ENCODE measurements at places on chromosomes 3 and 15.
A peak's percentile ranks its signal among the peaks of the same experiment; 100 is the strongest.

GRCh38 chr3:157239082-157239704 is 79.2 kb upstream of the CCNL1 start:
- DNase-seq, result peak; percentile 23

GRCh38 chr3:170171563-170171962 is 10.0 kb downstream of the PHC3 start:
- DNase-seq, result no peak

GRCh38 chr3:71662568-71662967 is 62.6 kb downstream of the EIF4E3 start:
- no peak for DNase-seq

- no peak for DNase-seq
These were observed 86.1 kb upstream of the NTRK3 start for GRCh38 chr15:88342666-88343065.

DNA sequence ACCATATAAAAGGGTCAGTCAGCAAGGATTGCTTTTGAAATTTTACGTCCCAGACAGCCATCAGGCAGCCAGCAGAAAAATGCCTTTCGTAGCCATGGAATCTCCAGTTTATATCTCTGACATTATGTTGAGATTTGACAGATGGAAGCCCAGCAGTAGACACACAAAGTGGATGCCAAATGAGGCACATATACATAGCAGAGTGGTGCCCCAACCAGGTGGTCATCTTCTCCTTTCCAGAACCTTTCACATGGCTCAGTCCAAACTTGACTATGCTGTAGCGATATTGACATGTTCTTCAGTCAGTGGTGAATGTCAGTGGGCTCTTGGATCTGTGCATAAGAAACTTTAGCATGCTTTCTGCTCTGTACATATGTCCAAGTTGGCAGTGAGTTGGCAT is 123.3 kb upstream of the GBE1 start:
- no peak for DNase-seq

DNA sequence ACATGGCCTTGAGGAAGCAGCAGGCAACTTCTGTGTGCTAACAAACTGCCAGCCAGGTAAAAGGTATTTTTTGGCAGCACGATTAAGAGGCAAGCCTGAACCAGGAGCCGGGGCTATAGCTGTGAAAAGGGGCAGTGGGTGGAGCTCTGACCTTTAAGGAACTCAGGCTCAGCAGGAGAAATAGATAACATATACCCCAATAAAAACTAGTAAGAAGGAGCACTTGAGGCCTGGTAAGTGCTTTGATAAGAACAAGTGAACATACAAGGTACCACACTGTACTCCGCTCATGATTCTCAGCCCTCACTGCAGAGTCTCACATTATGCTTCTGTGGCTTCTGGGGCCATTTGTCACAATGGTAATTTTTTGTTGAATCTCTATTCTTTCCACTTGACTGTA is 5.4 kb downstream of the FYCO1 start:
- no peak for DNase-seq

GRCh38 chr3:14510838-14511622 is 29.1 kb downstream of the GRIP2 start:
- no peak for DNase-seq

- DNase-seq, result no peak
These were observed 9.7 kb upstream of the RNF7 start for GRCh38 chr3:141728355-141728892.

DNA sequence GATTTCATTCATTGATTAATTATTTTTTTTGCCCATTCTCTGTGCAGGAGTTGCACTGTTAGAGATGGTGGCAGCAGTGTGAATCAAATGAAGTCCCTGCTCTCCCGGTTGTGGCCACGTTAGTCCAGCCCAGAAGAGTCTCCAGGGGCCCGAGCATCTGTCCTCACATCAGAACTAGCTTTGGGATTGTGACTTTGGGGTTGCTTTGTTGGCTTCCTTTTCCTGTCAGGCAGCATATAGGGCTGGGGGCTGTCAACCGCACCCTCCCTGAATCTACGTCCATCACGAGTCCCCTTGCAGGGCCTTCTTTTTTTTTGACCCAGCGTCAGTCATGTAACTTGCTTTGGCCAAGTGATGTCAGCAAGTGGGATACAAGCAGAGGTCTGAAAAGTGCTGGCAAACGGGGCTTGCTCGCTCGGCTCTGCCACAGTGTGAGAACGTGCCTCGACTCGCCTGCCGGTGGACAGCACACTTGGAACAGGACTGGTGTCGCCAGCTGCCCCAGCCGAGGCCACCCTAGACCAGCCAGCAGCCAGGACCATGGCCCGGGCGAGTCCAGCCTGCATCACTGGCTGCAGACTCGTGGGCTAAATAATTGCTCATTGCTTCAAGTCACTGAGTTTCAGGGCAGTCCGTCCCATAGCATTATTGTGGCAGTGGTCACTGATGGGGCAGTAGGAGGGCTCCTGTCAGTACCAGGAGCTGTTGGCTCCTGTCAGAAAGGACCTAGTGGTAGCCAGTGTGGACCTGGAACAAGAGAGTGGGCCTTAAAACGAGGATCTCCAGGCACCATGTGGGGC is 151.6 kb upstream of the MEF2A start:
- no peak for DNase-seq

DNA sequence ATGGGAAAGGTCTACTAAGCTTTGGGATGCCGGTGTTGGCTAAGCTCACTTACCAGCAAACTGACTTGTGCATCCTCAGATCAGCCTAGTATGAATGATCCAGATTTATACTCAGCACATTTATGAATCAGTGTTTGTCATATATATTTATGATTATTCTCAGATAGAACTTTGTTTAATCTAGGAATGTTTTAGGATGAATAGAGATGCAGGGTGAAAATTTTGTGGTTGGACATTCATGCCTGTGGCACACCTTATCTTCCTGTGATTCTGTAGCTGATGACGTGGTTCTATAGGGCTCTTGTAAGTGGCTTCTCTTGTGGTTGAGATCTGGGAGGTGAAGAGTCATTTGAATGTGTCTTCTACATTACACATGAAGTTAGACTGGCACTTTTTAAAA is 11.4 kb downstream of the CDIN1 start:
- DNase-seq, result no peak

DNA sequence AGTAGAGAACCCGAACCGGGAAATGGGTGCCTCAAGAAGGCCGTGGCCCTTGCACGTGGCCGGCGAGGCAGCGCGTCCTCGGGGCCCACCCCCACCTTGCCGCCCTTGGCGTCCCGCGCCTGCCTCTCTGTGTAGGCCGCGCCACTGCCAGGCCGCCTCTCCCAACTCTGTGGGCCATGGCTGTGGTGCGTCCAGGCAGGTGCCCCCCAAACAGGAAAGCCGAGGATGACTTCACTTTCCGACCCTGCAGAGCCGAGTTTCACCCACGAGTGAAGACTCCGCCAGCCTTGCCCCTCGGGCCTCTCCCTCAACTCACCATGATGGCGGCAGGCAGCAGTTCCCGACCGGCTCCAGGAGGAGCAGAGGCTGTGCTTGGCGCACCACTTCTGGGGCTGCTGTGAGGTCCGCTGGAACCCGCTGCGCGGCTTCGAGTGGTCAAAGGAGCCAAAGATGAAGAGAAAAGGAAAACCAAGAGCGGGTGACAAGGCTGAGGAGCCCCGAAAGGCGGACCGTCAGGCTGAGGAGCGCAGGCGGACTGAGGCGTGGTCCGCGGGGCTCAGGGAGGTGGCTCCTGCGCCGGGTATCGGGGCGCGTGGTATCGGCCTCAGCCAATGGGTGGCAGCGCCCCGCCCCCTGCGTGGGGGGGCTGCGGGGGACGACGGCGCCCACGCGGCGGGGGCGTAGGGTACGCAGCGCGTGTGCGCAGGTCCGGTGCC is at the start of gene DAZL:
DAZL (minus strand) TSS at position 537 of the 716 bp plus-strand sequence; CDS start at position 319, 218 bp downstream.
- DNase-seq, result no peak

- no peak for DNase-seq
These were observed 56.4 kb downstream of the FILIP1L start for GRCh38 chr3:100057716-100058575.

GRCh38 chr3:68957895-68958294 is 25.5 kb upstream of the TAFA4 start:
- DNase-seq, result no peak

- no peak for DNase-seq
These were observed 99.7 kb downstream of the XXYLT1 start for GRCh38 chr3:195171093-195171873.

- no peak for DNase-seq
These were observed 82.8 kb downstream of the SMAD3 start for GRCh38 chr15:67148196-67148701.

DNA sequence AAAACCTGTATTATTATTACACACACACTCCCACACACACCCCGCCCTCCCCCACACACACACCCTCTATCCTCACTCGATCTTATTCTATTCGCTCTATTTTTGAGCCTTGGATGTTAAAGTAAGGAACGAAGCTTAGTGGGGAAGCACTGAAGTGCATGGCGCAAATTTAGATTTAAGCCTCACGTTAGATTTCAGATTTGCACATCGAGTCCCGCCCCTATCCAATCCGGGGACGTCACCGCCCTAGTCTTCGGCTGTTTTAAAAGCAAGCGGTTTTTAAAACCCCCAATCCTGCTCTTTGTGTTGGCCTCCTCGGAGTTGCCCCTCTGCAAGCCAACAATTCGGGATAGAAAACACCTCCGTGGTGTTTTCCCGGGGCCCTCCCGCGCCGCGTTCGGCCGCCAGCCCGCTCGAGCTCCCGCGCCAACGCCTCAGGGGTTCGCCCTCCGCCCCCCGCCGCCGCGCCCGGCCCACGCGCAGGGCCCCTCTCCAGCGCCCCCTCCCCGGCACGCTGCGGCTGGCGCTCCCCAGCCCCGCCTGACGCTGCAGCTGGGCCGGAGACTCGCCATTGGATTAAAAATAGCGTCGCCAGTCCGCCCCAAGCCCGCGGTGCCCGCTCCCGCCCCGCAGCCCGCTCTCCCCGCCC is at the start of gene USP13:
USP13 (plus strand) TSS at position 594 of the 649 bp plus-strand sequence. CDS start 186 bp downstream, outside the sequence.
- DNase-seq, result peak; percentile 26

DNA sequence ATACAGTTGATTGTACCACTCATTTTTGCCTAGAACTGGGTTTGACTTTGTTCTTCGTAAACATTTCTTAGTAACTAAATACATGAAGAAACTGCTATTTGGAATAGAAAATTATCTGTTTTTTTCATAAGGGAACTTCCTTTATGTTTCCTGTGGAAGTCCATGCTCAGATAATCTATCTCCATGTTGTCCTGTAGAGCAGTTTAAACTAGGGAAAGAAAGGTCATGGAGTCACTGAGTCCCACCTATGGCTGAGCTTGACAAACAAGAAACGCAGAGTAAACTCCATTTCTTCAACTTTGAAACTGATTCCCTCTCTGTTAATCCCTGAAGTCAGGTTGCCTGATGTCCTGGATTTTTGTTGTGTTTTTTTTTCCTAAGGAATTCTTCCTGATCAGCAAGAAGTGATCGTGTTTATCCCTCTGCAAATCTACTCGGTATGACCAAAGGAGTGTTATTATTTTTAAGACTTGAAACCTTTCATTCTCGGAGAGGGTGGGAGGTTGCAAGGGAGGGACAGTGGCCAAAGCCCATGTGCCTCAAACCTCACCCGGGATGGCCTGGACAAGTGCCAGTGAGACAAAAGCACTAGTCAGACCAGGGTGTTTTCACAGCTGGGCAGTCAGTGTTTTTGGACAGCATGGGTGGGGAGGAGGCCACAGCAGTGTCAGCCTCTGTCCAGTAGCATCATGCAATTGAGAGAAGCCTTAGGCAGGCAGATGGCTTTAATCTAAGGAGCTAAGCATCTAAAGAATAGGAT is 129.8 kb upstream of the PHLDB2 start:
- no peak for DNase-seq

DNA sequence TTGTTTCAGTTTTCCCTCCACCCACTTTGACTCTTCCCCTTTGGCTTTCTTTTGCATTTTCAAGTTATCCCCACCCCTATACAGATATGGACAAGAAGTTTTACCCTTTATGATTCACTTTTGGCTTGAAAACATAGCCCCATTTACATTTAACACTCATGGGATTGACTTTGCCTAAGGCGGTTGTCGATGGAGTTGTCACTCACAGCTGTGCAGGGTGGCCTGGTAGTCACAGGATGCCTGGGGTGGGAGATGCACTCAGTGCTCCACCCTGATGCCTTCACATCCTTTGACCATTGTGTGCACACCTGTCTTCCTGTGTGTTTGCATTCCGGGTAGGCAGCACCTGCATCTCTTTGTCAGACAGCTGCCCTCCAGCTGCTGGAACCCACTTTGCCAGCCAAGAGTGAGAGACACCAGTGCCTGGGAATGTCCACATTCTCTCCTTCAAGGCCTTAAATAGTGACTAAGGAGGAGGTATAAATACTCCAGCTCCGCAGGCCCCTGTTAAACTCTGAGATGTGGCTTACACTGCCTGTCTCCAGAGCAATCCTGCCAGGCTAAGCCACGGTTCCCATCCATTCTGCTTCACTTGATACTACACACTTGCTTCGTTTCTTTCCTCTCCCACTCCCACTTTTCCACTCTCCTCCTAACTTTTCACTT is 191.5 kb upstream of the SLC24A5 start:
- DNase-seq, result no peak

DNA sequence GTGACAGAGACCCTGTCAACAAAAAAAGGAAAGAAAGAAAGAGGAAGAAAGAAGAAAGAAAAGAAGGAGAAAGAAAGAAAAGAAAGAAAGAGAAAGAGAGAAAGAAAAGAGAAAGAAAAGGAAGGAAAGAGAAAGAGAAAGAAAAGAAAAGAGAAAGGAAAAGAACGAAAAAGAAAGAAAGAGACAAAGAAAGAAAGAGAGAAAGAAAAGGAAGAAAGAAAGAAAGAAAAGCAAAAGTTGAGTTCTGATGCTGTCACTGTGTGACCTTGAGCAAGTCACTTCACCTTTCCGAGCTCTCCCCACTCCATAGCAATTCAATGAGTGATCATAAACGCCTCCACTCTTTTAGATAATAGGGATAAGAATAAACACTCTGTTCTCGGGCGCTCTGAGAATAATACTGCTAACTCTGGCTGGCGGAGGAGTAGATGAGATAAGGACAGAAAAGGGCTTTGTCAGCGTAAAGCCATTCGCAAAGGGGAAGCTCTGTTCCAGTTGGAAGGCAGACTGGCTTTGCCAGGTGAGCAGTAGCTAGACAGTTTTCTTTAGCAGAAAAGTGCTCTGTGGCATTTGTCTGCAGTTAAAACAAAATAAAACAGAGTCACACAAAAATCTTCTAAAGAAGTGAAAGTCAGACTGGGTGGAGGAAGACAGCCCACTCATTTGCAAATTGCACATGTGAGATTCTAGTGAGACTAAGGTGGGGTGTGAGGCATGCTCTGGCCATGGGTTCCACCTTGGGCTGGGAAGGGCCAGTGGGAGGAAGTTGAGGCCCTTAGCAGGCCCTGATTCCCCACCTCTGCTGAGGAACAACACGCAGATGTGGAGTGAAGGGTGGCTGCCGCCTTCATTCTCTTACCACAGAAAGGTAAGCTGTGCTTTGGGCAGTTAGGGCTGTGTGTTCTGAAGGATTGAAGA is 9.6 kb upstream of the FLNB start:
- DNase-seq, result no peak

DNA sequence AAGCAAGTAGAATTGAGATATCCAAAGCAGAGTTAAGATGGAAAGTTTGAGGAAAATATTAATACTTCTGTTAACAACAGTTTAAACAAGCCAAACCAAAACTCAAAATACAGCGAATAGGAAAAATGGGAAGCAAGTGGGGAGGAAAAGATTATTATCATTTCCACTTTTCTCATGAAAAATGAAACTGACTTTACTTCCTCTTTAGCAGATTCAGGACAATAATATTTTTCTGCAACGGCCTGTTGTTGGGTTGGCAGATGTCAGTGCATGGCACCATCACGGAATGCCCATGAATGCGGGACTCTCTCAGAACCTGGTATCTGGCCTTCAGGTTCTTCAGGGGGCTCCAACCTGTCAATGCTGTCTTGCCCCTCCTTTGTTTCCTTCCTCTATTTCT is 11.1 kb downstream of the ANKUB1 start:
- no peak for DNase-seq

- DNase-seq, result no peak
These were observed 2.3 kb downstream of the POPDC2 start for GRCh38 chr3:119657887-119658702.
